CD4-positive, alpha-beta memory T cell (primary cell): ENCODE measurements at places on chromosomes 3 and 15.

GRCh38 chr15:99873451-99873850 lies 140.2 kb upstream of the LYSMD4 start:
- DNase-seq: no peak

- no peak for DNase-seq
Measured at GRCh38 chr15:81596159-81596865, 222.3 kb upstream of the TMC3 start.

DNA sequence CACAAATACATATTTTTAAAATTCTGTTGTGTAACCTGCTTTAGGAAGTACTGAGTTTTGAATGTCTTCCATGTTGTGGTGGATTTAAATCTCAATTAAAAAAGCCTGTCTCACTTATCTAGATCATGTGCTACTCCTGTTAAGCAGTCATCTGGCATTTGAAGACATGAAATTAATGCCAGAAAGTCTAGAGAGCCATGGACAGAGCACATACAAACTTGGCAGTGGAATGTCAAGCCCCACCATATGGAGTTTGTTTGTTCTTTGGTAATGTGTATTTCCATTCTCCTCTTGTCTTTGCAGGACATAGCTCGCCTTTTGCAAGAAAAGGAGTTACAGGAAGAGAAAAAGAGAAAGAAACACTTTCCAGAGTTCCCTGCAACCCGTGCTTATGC lies 39.3 kb upstream of the UTS2B start:
- DNase-seq: no peak

DNA sequence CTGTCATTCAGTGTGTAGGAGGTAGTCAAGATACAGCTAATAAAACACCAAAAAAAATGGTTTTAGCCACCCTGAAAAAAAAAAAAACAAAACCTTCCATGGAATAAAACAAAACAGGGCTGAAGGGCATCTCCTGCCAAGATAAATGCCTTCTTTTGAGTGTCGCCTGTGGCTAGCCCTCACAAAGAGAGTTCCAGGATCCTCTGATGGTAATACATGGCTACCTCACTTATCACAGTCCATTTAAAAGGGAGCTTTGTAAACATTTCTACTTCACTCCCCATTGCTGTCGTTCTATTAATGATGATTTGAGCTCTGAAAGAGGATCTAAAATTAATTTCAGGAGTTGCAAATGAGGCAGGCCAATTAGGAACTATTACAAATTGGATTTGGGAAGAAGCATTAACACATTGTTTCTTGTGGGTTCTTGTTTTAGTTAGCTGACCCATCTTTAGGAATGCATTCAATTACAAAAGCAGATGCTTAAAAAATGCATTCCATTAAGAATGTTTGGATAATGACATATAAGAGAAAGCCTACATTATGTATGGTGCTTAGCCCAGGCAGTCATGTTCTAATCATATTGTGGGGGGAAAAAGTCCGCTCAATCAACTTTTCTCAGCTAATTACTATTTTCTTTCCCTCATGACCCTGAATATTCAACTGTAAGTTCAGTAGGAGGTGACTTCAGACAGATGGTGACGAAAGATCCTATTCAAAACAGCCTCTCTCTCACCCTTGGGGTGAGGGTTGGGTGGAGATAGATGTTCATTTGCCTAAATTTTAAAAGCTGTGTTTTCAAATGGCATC lies 255.1 kb upstream of the WNT5A start:
- no peak for DNase-seq

DNA sequence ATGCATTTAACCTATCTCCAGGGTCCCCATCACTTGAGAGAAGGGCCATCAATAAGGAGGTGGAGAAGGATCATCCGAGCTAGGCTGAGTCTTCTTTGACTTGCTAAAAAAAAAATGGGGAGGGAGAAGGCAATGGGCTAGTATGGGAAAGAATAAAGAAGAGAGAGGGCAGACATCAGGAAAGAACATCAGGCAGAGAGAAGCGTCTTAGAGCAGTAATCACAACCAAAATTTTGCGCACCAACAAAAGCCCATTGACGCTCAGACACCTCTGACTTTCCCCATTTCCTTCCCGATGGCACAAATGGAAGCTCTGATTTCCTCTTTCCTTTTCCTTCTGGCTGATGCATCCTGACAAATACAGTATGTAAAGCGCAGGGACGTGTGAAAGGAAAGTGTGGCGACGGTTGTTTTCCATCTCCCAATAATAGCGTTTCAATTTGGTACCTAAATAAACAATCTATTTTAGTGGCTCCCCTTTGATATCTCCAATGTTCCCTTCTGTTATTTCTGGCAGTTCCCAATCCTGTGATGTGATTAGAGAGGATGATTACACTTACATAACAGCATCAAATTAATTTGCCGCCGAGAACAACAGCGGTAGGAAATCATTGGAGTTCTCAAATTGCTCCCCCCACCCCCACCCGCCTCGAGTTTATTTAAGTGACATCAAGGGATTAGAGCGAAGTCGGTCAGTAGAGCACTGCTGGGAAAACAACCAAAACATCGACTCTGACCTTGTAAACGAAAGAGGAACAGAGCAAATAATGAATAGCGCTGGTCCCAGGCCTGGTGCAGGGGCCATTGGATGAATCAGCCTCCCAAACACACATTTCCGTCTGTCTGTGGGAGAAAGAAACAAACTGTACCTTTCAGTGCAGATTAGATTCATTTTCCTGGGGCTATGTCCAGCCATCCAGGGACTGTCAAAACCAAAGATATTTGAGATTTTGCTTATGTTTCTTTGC lies 273.3 kb upstream of the ICE2 start:
- no peak for DNase-seq

- DNase-seq: no peak
Measured at GRCh38 chr3:99929745-99930139, 112.1 kb downstream of the CMSS1 start.

DNA sequence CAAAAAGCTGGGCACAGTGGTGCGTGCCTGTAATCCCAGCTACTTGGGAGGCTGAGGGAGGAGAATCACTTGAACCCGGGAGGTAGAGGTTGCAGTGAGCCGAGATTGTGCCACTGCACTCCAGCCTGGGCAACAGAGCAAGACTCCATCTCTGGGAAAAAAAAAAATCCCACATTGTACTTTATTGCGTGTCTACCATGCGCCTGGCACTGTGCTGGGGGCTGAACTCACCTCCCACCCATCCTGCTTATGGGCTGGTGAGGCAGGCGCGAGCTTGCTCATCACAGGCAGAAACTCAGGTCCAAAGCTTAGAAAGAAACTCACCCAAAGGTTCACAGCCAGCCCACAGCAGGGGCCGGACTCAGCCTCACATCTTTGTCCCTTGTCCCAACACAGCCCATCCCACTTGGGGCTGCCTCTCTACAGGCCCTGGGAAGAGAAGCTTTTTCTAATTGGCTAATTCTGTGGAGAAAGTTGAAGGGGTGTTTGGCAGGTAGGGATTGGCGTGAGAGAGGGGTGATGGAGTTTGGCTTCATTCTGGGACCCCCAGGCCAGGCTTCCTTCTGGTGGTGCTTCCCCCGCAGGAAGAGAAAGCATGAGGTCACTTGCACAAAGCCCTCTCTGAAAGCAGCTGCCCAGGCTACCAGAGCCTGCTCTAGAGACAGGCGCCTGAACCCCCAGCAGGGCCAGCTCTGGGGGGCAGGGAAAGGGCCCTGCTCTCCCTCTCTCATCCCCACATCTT lies 122.6 kb upstream of the SMAD3 start:
- DNase-seq: no peak

DNA sequence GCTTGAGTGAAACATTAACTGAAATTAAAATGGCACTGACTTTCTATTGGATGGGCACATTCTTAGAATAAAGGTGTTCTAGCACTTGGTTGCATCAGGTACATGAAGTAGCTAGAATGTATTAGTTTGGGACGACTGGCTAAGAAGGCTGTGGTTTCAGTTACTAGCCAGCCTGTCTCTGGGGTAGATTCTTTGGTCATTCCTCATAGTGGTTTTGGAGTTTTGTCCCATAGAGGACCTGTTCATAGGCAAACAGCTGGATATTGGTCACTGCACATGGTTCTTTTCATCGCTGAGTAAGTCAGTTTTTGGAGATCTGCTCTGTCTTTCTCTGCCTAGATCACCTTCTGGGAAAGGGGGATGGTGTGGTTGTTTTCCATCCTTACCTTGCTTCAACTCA lies 55.3 kb downstream of the ADAMTSL3 start:
- no peak for DNase-seq

DNA sequence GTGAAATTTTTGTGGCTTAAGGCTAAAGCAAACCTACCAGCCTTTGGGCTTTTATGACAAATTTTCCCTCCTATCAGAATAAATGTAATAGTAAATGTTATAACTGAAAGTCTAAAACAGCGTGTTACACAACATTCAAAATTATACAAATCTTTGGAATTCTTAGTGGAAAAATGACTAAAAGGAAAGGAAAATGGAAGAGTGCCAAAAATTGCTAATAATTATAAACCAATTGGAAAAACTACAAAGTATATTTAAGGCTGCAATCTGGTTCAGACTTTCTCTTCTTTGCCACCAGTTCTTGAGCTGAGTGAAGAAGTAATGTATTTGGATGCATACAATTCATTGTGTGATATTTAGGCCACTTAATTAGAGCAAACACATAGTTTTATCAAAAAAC lies 45.6 kb upstream of the PHLDB2 start:
- DNase-seq: no peak

DNA sequence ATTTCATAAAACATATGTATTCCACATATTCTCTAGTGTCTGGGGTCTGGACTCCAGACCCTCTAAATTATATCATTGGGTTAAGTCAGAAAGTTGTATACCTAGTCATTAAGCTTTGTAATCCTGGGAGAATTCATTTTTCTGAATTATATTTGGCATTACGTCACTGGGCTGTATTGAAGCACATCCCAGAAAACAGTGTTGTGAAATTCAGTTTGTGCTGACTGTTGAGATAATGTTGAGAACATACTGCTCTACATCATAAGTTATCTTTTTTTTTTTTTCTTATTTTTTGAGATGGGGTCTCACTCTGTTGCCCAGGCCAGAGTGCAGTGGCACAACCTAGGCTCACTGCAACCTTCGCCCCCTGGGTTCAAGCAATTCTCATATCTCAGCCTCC lies 153.1 kb upstream of the STT3B start:
- no peak for DNase-seq

DNA sequence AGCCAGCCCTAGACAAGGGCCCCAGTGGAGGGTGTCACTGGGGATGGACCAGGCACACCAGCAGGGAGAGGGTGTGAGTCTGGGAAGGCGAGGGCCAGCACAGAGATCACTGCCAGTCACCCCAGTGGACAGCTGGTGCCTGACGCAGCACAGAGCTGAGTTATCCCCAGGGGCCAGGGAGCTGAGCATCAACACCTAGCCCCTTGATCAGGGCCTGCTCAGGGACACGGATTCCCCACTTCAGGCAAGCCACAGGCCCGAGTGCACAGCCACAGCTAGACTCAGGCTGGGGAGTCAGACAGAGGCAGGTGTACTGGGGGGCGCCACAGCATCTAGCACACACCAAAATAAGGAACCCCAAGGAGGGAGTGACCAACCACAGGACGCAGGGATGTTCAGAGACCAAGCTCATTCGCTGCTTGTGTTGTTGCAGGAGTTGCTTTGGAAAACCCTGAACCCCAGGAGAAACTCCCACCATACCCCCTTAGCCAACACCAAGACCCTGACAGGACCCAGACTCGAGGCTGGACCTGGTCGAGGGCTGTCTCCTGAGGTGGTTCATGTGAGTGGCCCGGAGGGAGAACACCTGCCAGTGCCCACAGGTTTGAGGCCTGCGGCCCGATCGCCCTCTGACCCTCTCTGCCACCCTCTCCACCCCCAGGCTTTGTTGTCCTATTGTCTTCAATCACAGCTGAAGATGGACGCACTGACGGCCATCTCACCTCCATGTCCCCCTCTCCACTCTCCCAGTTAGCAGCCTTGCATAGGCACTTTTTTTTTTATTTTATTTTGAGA lies 146.8 kb downstream of the TPRA1 start:
- DNase-seq: no peak

DNA sequence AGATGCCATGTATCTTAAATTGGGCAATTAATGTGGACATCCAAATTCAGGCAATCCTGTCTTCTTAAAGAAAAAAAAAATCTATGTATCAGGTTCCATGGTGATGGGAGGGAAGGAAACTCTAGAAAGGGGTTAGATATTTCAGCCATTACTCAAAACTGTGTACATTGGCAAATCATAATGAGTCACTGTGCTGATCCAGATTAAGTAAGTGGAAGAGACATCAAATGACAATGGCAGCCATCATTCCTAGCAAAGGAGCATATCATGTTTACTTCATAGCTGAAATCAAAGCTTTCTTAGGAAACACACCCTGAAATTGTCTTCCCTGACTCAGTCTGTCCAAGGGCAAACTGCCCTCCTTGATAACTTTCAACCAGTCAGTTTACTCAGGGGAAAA lies 713.3 kb upstream of the GBE1 start:
- no peak for DNase-seq

- DNase-seq: no peak
Measured at GRCh38 chr3:87041191-87041590, 50.2 kb upstream of the VGLL3 start.

- DNase-seq: no peak
Measured at GRCh38 chr3:40019376-40019775, 210.0 kb downstream of the MYRIP start.

- no peak for DNase-seq
Measured at GRCh38 chr3:25679642-25680302, 15.1 kb upstream of the TOP2B start.

DNA sequence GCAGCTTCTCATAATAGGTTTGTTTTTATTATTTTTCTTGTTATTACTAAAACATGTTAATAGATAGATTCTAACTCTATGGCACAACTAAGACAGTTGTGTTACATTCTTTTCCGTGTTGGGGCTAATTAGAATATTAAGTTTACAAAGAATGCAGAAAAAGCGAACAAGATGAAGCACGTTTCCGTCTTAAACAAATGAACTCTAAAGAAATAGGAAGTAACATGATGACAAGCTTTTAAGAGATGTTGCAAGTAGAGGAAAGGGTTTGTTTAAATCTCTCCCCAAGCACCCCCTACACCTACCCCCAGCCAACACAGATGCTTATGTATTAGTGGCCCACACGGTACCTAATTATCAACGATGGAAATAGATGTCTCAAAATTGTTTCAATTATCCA lies 207.1 kb downstream of the TP63 start:
- DNase-seq: no peak

DNA sequence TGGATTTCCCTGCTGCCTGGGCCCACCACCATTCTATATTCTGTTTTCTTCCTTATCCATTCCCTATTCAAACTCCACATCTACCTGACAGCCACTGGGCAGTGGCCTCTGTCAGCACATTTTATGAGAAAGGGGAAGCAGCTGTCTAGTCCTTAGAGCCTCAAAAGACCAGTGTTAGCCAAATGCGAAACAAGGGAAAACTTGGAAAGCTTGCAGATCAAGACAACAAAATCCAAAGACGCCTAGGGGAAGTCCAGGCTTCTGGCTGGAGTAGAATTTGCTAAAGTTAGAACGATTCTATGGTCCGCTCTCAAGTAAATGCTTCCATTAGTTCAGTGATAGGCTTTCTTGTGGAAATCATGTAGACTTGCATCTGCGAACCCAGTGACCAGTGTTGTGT lies 39.4 kb upstream of the CHST2 start:
- DNase-seq: no peak

DNA sequence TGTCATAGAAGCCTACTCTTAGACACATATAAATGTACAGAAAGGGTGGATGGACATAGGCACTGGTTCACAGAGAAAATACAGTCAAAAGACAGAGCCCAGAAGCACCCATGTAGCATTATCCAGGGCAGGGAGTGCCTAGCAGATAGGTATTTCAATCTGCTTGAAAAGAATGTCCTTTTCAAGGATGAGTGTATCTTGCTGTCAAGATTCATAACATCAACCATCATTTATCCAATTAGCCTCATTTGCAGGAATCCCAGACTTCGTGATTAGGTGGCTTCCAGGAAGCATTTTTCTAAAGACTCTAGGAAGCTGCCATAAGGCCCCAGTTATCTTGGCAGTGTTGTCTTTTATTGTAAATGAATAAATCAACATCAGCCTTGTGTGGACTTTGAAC lies 55.6 kb downstream of the SCN11A start:
- DNase-seq: no peak
